ENCODE measurements at places on chromosomes 11 and 22. TPM values are rescaled to one million over a fixed set of nuclear protein-coding genes. Genes with fewer than 3 reads are reported as not detected.

TOB2 gene
- total RNA-seq = 15.0 TPM

- DNase-seq = no peak
- H3K4me3 ChIP-seq = no peak overlapping the region
- H3K27ac ChIP-seq = no peak overlapping the region
- H3K4me1 ChIP-seq = no peaks in the 10 kb centered on the region
- no peaks in the 10 kb centered on the region for H3K27me3 ChIP-seq
These were observed 266.7 kb upstream of the B3GAT1 start for GRCh38 chr11:134678744-134679143.

- H3K27ac ChIP-seq = no peak overlapping the region
- H3K36me3 ChIP-seq = peaks cover 20% of the 10 kb centered on the region
- no peak for DNase-seq
- H3K27me3 ChIP-seq = no peaks in the 10 kb centered on the region
These were observed 24.7 kb downstream of the ALG9 start for GRCh38 chr11:111846636-111847035.

WT1 gene
- 0.94 TPM for total RNA-seq

NXPE4 gene
- total RNA-seq = not detected

FAM76B gene
- 47.6 TPM for total RNA-seq

- no peak overlapping the region for H3K4me3 ChIP-seq
- H3K27ac ChIP-seq = peak overlapping the region; percentile 98
- H3K36me3 ChIP-seq = no peaks in the 10 kb centered on the region
- H3K27me3 ChIP-seq = no peaks in the 10 kb centered on the region
These were observed 86.9 kb downstream of the UBASH3B start for GRCh38 chr11:122742301-122743018.

DNA sequence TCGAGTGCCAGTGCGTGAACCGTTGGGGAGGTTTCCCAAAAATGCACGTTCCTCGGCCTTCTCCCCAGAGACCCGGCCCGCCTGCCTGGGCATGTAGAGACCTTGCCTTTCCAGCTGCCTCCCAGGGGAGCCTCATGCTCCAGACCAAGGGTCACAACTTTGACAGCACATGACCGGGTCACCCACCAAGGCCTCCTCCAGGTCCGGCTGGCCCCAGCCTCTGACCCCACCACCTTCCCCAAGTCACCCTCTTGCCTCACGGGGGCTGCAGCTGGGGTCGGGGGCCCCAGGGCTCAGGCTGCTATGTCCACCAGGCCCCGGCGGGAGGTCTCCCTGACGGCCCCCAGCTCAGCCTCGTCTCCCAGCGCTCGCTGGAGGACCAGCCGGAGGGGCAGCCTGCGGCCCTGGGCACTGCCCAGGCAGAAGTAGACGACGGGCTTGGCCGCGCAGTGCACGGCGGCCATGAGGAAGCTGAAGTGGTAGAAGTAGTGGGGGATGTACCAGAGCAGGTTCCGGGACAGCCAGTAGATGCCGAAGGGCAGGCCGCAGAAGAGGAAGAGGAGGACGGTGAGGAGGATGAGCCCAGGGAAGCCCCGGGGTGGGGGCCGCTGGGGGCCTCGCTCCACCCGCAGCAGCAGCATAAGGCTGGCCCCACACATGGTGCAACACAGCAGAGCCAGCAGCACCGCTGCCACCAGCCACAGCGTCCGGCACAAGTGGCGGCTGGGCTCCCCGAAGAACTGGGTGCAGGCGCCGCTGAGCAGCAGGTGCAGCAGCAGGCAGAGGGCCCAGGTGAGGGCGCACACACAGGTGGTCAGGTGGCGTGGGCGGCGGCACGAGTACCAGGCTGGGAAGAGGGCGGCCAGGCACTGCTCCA, 4.4 kb downstream of the MRGPRE start:
- no peak for DNase-seq
- H3K36me3 ChIP-seq = no peaks in the 10 kb centered on the region
- no peaks in the 10 kb centered on the region for H3K4me1 ChIP-seq
- H3K27me3 ChIP-seq = peaks cover 3% of the 10 kb centered on the region
- no peak overlapping the region for H3K4me3 ChIP-seq

GRCh38 chr11:119340335-119341221, at the start of gene C1QTNF5:
TSS of gene C1QTNF5 (minus strand) at chr11:119340883. CDS start at chr11:119340397, 486 bp downstream.
- peak within 1 kb of the TSS; percentile 11 for H3K27ac ChIP-seq
- DNase-seq = no peak

CNGA4 gene
- 0.05 TPM for total RNA-seq

DNA sequence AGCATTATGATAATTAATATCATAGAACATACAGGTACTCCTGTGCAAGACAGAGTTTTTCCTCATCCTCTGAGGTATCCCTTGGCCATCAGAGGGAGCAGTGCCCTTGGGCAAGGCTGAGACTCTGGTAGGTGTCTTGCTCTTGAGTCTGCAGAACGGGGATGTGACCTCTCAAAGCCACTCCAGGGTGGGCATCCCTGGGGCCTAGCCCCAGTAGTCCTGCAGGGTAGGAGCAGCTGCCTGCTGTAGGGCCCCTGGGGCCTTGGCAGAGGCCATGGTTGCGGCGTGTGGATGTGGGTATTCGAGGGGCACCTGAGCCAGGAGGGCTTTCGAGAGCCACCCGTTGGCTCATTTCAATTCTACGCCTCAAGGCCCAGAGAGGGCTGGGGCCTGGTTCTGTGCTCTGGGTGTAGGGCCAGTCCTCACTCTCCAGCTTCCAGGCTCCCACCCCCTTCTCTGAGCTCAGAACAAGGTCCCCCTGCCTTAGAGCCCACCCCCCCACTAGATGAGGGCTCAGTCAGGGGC, 7.7 kb upstream of the OMP start:
- H3K27me3 ChIP-seq = no peaks in the 10 kb centered on the region
- H3K27ac ChIP-seq = no peak overlapping the region
- DNase-seq = no peak
- H3K4me1 ChIP-seq = no peaks in the 10 kb centered on the region
- H3K4me3 ChIP-seq = no peak overlapping the region

DNA sequence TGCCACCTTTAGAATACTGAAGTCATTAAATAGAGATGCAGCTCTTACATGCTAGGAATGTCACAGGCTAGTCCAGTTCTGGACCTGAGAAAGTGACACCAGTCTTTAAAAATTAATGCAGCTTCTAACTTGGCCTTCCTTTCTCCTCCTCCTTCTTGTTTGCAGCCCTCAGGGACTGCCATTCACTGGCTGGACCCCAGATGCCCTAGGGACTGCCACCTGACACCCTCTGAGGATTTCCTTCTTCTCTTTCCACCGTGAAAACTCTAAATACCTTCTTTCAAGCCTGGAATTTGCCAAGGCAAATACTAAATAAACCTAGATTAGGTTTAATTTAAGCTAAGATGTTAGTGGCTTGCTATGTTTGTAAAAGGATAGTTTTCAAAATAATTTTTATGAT, 78.4 kb downstream of the MUC15 start:
- H3K4me3 ChIP-seq = no peak overlapping the region
- H3K27me3 ChIP-seq = no peaks in the 10 kb centered on the region
- no peaks in the 10 kb centered on the region for H3K4me1 ChIP-seq
- H3K36me3 ChIP-seq = no peaks in the 10 kb centered on the region
- H3K27ac ChIP-seq = no peak overlapping the region

SEC14L6 gene
- 0.24 TPM for total RNA-seq

MMP8 gene
- total RNA-seq = 2.0 TPM

GRCh38 chr22:50189184-50189848, 3.6 kb downstream of the TRABD start:
- peaks cover 79% of the 10 kb centered on the region for H3K4me1 ChIP-seq
- no peak overlapping the region for H3K4me3 ChIP-seq
- H3K36me3 ChIP-seq = peaks cover 15% of the 10 kb centered on the region
- peaks cover 12% of the 10 kb centered on the region for H3K27me3 ChIP-seq
- DNase-seq = no peak
- peak overlapping the region; percentile 99 for H3K27ac ChIP-seq

DNA sequence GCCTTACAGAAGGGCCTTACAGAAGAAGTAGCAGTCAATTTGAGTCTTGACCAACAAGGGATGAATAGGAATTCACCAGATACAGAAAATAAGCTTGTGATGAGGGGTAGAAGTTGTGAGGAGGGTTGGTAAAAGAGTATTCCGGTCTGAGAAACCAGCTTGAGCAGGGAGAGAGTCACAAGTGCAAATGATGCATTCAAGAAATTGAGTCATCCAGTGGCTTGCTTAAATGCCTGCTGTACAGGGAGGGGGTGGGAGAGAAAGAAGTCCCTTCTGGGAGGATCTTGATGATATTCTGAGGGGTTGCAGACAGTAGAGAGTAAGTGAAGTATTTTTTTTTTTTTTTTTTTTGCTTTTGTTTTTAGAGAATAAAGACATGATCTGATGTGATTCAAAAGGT, 9.2 kb downstream of the CCKBR start:
- no peaks in the 10 kb centered on the region for H3K36me3 ChIP-seq
- no peak overlapping the region for H3K27ac ChIP-seq
- H3K27me3 ChIP-seq = no peaks in the 10 kb centered on the region
- H3K4me3 ChIP-seq = no peak overlapping the region
- H3K4me1 ChIP-seq = no peaks in the 10 kb centered on the region
- no peak for DNase-seq

DNA sequence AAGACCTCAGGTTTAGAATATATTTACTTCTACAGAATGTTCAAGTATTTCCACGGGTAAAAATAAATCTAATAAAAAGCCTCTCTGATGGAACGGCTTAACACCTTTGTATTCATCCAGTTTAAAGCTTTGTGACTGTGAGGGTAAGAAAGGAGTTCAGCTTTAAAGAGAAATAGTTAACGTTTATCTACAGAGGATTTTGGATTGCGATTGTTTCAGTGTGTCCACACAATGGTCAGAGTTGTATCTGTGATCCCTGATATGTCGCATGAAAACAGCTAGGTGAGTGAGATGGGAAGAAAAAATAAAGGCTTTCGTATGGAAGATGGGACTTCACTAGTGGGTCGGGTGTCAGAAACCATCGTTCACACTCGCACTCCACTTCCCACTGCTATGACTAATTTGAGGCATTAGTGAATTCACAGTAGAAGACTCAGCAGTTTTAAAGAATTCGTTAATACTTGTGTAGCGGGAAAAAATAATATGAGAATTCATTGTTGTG, 1.6 kb downstream of the APLP2 start:
- peak overlapping the region; percentile 47 for H3K4me3 ChIP-seq
- peaks cover 12% of the 10 kb centered on the region for H3K27me3 ChIP-seq
- peaks cover 6% of the 10 kb centered on the region for H3K4me1 ChIP-seq
- H3K27ac ChIP-seq = no peak overlapping the region
- no peak for DNase-seq
- H3K36me3 ChIP-seq = no peaks in the 10 kb centered on the region

GRCh38 chr11:114802878-114803277, 124.6 kb downstream of the NXPE2 start:
- no peak overlapping the region for H3K4me3 ChIP-seq
- DNase-seq = no peak
- H3K36me3 ChIP-seq = no peaks in the 10 kb centered on the region

DNA sequence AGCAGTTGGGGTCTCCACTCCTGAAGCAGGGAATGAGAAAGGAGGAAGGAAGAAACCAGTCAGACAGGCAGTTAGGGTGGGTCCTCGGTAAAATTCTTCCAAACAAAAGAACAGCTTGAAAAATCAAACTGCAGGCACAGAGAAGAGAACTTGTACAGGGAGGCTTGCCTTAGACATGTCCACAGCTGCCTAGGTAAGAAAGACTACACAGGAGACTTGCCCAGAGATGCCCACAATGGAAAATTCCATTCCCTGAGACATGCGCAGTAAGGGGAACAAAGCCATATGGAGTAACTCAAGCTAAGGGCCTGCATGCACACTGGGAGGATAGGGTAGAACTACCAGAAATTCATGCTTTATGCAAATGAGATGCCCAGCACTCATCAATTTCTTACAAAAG, 9.8 kb downstream of the KCNJ11 start:
- H3K27ac ChIP-seq = no peak overlapping the region
- H3K27me3 ChIP-seq = no peaks in the 10 kb centered on the region
- no peak for DNase-seq
- H3K36me3 ChIP-seq = peaks cover 6% of the 10 kb centered on the region
- no peaks in the 10 kb centered on the region for H3K4me1 ChIP-seq

PDGFD gene
- total RNA-seq = 1.3 TPM

DENND5A gene
- 45.8 TPM for total RNA-seq

RAB38 gene
- 9.9 TPM for total RNA-seq

SHISA8 gene
- 0.19 TPM for total RNA-seq

DNA sequence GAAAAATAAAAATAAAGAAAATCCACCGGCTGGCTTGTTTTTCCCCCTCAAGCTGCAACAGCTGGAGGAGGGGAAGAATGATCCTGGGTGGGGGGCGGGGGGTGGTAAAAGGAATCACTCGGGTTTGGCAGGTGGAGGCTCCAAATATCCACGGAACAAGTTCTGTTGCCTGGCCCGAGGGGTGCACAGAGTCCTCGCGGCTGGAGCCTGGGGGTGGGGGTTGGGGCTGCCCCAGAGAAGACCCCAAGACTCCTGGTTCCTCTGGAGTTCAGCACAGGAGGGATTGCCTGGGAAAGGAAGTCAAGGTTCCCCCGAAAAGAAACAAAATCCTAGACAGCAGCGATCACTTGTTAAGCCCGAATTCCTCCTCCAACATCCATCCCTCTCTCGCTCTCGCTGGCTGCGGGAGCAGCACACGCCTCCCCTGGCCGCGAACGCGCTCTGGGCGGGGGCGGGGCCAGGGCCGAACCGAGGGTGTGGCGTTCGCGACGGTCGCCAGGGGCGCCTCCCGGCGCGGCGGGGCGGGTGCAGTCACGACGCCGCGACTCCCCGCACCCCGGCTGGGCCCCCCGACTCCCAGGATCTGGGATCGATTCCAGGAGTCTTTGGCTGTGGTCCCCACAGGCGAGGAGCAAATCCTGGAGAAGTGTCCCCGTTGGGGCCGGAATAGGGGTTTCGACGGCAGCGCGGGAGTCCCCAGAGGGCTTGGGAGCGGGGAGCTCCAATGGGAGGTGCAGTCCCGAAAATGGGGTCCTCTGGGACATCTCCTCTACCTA, at the start of gene KCNA4:
Gene KCNA4 (minus strand): TSS at position 443 of the 776 bp plus-strand sequence. CDS start 4,352 bp downstream, outside the sequence.
- no peak within 1 kb of the TSS for H3K4me3 ChIP-seq
- H3K27ac ChIP-seq = no peak within 1 kb of the TSS
- peaks cover 49% of the 10 kb centered on the region for H3K27me3 ChIP-seq
- H3K36me3 ChIP-seq = no peaks in the 10 kb centered on the region
- H3K4me1 ChIP-seq = no peaks in the 10 kb centered on the region
- no peak for DNase-seq

DRICH1 gene
- 0.24 TPM for total RNA-seq

MMP1 gene
- total RNA-seq = 1.8 TPM

DNA sequence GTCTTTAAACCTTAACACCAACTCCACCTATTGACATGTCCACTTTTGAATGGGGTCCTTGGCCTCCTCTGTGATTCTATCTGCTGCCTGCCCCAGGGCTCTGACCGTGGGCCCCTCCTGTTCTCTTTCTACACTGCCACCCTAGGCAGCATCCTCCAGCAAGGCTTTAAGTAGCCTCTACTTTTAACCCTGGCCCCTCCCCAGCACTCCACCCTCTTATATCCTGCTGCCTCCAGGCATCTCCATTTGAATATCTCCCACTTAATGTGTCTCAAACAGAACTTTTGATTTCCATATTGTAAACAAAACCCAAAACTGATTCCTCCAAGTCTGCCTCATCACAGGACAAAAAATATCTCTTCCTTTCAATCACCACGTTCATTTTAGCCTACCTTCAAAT, 90.5 kb upstream of the ARHGAP32 start:
- H3K4me1 ChIP-seq = peaks cover 13% of the 10 kb centered on the region
- no peaks in the 10 kb centered on the region for H3K36me3 ChIP-seq
- H3K27me3 ChIP-seq = no peaks in the 10 kb centered on the region
- no peak overlapping the region for H3K4me3 ChIP-seq

GRCh38 chr11:25441421-25441820, 890.5 kb upstream of the ANO3 start:
- H3K27ac ChIP-seq = no peak overlapping the region
- no peak for DNase-seq
- no peak overlapping the region for H3K4me3 ChIP-seq
- H3K36me3 ChIP-seq = no peaks in the 10 kb centered on the region
- no peaks in the 10 kb centered on the region for H3K4me1 ChIP-seq
- no peaks in the 10 kb centered on the region for H3K27me3 ChIP-seq

Measured in thymus (tissue), 14 donors.